ENCODE measurements at places on chromosomes 2 and 18.

DNA sequence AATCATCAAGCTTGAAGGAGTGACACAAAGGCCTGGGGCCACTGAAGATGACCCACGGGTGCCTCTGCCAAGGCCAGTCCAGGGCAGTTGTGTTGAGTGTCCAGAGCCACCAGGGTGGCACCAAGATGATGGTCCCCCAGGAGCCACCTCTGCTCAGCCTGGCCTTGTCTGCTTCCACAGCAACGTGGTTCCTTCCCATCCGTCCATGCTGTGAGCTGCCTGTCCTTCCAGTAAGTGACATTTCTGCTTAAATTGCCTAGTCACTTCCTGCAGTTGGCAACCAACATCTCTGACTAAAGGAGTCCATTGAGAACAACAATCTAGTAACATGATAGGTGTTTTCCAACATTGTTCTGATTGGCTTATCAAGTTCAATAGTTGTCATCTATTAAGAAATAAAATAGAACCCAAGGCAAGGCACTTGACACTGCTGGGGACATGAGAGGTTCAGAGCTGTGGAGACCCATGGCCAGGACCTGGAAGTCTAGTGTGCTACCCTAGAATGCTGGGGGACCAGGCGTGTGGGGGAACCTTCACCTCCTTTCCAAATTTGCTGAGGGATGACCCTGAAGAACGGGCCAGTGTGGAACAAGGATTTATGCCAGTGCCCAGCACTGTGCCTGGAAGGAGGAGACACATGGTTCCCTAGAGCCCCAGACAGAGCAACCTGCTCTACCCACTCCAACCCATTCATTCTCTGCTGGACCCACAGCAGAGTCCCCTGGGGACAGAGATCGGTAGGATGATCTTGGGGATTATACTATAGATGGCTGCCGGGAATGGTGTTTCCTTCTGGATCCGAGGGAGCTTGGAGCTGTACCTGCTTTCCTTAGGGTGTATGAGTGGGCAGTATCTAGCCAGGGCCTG, 98.9 kb upstream of the EPC2 start:
- ATAC-seq, result no peak

GRCh38 chr2:172919732-172920131, 155.9 kb upstream of the MAP3K20 start:
- no peak for ATAC-seq

GRCh38 chr2:223797037-223797436, 40.3 kb downstream of the AP1S3 start:
- ATAC-seq, result 0 out of 3 replicates have a peak, but pooled peaks have one; percentile 29

- no peak for ATAC-seq
These were observed 18.8 kb downstream of the PSD4 start for GRCh38 chr2:113192459-113193100.

Data from SK-N-SH treated with all-trans-retinoic acid at 6 μM for 48 hours (cell line).